Stimulated activated CD8-positive, alpha-beta memory T cell treated with anti-CD3 and anti-CD28 coated beads, Interleukin-4, amount 100 ng/mL, for 4 hours (primary cell): ENCODE measurements at places on chromosomes 4 and X.

- DNase-seq: no peak
Measured at GRCh38 chrX:150569155-150569477, 695 bp downstream of the MTM1 start.

GRCh38 chr4:80538276-80538926 is 202.9 kb downstream of the CFAP299 start:
- DNase-seq: no peak

GRCh38 chr4:825063-825970 is 612 bp downstream of the CPLX1 start:
- DNase-seq: no peak

- no peak for DNase-seq
Measured at GRCh38 chrX:100294965-100295364, 115.1 kb downstream of the PCDH19 start.

GRCh38 chr4:125735102-125735501 is 420.3 kb downstream of the FAT4 start:
- DNase-seq: no peak

- no peak for DNase-seq
Measured at GRCh38 chr4:24934311-24934710, 21.5 kb upstream of the CCDC149 start.

DNA sequence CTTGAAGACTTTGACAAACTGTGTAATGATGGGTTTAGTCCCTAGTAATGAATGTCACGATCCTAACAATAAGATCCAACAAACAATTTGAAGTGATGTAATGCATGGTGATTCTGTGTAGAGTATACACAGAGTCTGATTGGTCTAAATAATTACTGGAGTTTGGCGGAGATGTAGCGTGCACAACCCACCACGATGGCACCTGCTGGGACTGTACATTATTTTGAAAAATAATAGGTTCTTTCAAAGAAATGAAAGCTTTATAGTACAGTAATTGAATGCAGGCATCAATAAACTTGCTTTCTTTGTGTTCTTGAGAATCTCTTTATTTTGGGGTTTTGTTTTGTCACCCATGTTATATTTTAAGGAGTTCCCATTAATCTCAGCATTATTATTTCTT is 902.2 kb upstream of the PCDH7 start:
- no peak for DNase-seq

GRCh38 chr4:91226867-91227266 is 1076.9 kb upstream of the GRID2 start:
- no peak for DNase-seq

- no peak for DNase-seq
Measured at GRCh38 chrX:109274806-109275205, 207.1 kb downstream of the GUCY2F start.

DNA sequence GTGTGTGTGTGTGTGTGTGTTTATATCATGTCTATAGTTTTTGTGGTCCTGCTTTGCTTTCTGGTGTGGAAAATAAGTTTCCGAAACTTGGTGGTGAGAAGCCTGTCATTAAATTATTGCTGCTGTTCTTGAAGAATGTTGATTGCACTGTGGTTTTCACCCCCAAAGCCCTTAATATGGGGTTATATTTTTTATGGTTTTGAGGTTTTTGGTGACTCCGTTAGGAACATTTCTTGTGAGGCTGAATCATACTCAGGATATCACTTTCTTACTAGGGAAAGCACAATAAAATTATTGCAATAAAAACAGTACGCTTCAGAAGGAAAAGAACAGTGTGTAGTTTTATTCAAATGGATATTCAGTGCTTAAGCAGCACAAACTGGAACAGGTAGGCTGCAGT is 539.1 kb upstream of the MAGEB18 start:
- no peak for DNase-seq

- DNase-seq: no peak
Measured at GRCh38 chr4:75042601-75043208, 109.8 kb downstream of the PARM1 start.

DNA sequence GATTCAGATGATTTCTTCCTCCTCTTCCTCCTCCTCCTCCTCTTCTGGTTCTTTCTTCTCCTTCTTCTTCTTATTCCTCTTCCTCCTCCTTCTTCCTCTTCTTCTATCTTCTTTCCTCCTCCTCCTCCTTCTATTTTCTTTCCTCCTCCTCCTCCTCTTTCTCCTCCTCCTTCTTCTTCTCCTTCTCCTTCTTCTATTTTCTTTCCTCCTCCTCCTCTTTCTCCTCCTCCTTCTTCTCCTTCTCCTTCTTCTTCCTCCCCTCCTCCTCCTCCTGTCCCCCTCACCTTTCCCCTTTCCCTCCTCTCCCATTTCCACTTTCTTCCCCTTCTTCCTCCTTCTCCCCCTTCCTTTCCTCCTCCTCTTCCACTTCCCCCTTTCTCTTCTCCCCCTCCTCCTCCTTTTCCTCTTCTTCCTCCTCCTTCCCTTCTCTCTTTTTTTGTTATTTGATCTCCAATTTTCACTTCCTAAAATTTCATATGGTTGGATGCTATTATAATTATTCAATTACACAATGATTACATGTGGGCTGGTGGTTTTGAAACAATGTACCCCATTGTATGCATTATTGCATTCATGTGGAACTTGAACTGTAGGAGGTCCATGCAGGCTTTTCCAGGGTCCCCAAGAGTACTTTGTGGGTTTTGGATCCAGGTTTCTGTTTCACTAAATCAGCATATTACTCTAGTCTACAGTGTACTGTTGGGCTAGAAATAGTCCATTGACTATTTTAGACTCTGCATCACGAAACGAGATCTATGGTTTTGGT is 68.1 kb downstream of the SORBS2 start:
- DNase-seq: no peak

DNA sequence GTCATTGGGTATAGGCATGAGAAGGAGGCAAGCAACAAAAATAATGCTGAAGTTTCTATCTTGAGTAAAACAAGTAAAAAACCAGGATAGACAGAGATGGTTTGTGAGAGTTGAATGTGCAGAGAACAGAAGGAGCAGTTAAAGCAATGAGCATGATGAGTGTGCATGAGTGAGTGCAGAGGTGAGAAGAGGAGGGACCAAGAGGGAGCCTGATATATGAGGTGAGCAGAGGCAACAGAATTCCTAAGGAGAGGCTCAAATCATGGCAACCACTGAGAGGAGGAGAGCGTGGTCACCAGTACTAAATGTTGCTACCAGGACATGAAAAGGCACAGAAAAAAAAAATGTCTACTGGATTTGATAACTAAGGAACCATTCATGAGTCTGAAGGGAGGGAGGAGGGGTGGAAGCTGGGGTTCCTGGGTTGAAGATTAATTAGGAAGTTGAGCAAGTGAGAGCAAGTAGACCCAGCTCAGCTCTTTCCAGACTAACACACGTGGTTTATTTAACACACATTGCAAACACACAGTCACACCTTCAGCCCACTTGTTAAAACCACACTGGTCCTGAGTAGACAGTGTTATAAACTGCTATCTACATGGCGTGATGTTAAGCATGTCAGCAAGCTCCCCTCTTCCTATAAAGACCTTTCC is 69.0 kb upstream of the IQCM start:
- no peak for DNase-seq

DNA sequence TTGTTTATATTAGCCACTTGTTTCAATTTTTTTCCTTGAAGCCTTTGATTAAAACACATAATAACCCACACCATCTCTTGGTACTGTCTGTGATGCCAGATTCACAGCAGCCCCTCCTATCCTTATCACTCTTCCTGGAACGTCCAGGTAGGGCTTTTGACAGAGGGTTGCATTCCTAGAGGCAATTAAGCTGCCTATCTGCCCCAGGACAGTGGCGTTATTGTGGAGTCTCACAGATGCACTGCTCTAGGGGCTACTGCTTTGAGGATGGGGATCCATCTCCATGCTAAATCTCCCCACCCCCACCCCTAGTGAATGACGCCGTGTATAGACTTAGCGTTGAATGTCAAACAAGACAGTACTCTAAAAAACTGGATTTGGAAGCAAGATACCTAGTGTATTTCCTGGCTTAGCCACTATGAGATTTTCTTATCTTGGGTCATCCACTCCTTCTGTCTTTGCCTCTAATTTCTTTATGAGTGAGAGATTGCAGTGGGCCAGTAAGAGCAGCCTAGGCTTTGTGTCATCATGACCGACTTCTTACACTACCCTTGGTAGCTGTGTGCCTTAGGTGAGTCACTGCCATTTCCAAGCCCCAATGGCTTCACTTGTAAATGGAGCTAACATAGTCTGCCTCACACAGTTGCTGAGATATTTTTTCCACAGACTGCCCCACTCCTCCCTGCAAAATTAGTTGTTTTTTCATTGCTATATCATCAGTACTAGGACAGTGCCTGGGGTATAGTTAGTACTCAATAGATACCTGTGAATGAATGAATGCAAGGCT is 90.9 kb downstream of the EGF start:
- no peak for DNase-seq

DNA sequence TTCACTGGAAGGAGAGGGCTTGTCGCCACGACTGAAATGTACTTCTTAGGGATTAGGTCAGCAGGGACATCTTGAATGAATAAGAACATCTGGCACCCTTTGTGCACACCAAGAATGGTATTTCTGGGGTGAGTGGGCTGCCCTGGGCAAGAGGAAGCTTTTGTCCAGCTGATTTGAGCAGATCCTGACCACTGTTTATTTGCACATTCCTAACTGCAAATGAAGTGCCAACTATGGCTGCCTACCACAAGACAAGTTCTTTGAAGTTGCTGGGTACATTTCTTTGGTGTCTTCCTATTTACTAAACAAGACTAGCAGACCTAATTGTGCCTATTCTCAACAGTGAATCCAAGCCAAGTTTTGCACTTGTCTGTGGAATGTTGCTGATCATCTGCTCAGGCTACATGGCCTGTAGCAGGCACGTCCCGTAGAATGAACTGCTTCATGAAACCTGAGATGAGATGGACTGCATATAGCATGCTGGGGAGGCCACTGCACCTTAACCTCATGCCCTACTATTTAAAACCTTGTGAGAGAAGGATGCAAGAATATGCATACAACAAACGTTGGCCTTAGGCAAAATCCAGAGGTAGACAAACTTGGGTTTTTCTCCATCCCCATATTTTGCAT is 45.0 kb downstream of the PIR start:
- no peak for DNase-seq

DNA sequence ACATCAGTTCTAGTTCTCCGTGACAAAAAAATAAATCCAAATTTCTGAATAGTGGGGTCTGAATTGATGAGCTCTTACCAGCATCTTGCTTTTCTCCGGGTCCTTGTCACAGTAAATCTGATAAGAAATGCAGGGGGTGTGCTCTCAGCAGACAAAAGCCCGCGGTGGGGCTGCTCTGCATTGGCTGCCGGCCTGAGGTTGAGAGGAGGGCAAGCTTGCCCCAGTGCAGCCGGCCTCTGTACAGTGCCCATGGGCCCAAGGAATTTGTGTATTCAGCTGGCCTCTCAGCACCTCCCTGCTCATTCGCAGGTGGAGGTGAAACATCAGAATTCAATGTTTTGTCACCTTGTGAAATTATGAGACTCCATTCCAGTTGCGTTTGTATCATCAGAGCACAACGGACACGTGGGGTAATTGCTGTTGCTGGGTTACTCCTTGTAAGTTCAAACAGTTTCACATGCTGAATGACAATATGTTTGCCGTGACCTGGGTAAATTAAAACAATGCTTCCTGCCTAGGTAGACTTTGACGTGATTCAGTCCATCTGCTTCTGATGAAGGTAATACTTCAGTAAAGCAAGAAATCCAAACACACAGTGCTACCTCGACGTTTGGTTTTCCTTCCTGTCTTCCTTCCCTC is 596.4 kb downstream of the MID1IP1 start:
- DNase-seq: no peak

GRCh38 chr4:67871867-67872266 is 11.9 kb downstream of the TMPRSS11D start:
- no peak for DNase-seq

GRCh38 chr4:26288355-26288909 is 32.4 kb upstream of the RBPJ start:
- DNase-seq: no peak

- DNase-seq: no peak
Measured at GRCh38 chr4:151029537-151029936, 14.5 kb upstream of the LRBA start.

DNA sequence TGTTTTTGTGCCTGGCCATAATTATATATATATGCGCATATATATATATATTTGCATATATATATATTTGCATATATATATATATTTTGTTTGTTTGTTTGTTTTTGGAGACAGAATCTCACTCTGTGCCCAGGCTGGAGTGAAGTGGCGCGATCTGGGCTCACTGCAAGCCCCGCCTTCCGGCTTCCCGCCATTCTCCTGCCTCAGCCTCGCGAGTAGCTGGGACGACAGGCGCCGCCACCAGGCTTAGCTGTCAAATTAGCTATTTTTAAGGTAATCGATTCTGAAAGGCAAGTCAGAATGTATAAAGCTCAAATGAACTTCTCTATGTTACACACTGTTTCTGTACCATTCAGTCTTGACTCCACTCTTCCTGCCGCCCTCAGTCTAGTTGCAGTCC is 273.3 kb downstream of the TRIML1 start:
- no peak for DNase-seq

DNA sequence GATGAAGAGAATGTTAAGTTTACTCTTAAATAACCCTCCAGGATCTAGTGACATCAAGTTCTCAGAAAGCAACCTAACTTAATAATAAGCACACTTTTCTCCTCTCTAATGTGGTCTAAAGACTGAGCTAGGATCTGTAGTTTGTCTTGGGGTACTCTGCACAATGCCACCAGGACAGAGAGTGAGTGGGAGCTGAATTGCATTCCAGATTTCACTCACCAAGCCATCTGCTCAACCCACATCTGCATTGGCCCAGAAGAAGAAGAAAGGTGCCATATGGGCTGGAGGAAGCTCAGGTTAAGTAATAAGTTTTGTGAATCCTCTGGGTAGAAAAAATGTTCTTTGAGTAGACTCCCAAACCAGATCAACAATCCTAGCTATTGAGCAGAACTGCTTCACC is 384.6 kb downstream of the PPP3CA start:
- no peak for DNase-seq

GRCh38 chr4:77308843-77309242 is 151.8 kb downstream of the CCNG2 start:
- no peak for DNase-seq

GRCh38 chr4:40937140-40937725 is 187.5 kb downstream of the NSUN7 start:
- DNase-seq: no peak

DNA sequence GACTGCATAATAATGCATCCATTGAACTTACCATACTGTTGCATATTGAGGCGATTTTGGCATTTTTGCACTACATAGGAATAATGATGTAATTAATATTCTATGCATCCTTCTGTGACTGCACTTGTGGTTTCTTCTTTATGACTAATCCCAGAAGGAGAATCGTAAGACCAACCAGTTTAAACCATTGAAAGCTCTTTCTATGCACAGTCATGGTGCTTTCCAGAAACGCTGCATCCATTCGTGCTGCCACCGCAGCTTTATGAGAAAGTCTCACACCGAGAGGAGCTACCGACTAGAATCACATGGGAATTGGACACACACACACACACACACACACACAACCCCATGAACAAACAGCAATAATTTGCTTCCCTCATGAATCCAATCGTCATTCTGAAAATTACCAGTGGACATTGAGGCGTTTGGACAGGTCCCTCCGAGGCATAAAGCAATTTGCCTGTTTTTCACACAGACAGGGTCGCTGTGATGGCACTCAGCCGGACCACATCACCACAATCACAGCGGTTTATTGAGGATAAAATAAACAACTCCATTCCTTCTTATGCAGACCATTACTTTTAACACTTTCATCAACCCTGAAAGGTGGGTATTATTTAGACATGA is 64.2 kb downstream of the PACRGL start:
- DNase-seq: no peak
